ENCODE measurements at places on chromosomes 5 and 9. TPM values are rescaled to one million over a fixed set of nuclear protein-coding genes. Genes with fewer than 3 reads are reported as not detected.

The FREM1 gene
- 0.20 TPM for total RNA-seq

The LCN15 gene
- not detected for total RNA-seq

DNA sequence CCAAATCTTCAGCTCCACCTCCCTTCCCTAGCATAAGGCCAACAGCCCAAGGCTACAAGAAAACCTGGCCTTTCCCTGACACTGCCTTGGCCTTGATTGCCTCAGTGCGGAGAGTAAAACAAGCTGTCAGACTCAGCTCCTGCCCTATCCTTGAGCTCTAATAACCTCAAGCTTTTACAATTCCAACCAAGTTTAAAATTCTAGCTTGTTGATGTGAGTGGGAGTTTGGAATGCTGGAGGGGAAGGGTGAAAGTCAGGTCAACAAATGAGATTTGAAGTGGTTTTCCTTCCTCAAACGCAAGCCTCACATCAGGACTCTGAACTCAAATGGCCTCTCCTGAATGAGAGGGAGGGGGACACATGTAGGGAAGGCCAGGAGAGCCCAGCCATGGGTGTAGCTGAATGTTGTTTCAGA, 197.0 kb upstream of the VLDLR start:
- DNase-seq: no peak

DNA sequence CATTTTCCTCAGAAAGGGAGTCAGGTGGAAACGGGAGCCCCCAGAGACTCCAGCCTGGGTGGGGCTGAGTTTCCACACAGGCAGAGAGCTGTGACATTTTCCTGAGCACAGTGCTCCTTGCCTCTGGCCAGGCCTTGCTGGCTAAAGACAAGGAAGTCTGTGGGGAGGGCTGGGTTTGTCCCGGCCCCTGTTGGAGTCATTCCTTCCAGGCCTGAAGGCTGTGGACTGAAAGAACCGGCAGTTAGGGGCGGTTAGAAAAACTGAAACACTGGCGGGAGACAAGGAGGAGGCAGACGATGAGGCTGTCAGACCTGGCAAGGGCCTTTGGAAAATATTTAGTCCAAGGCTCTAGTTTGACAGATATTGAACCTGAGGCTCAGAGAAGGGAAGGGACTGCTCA, 29.9 kb downstream of the COL15A1 start:
- no peak for DNase-seq
